Motor neuron (in vitro differentiated cells): ENCODE measurements at places on chromosomes 7 and 10. TPM values are rescaled to one million over a fixed set of nuclear protein-coding genes. Genes with fewer than 3 reads are reported as not detected.
A peak's percentile ranks its signal among the peaks of the same experiment; 100 is the strongest.

The EPHB4 gene
- total RNA-seq = 3.6 and 4.8 TPM in 2 replicates

The MYH16 gene
- 0.58 TPM in 1 of 2 replicates, not detected in the other for total RNA-seq

The SVIL gene
- 13.5 and 16.8 TPM in 2 replicates for total RNA-seq

The PDK4 gene
- 6.1 and 23.2 TPM in 2 replicates for total RNA-seq

The LIPJ gene
- total RNA-seq = 0.16 TPM in 1 of 2 replicates, not detected in the other

The RBM17 gene
- 117 and 128 TPM in 2 replicates for total RNA-seq

The SCRN1 gene
- 19.5 and 21.4 TPM in 2 replicates for total RNA-seq

The SLC18A3 gene
- 12.1 and 12.4 TPM in 2 replicates for total RNA-seq

The ASZ1 gene
- 0.15 TPM in 1 of 2 replicates, not detected in the other for total RNA-seq

The TMEM26 gene
- total RNA-seq = 0.04 and 0.09 TPM in 2 replicates

The CYP3A4 gene
- total RNA-seq = 0.30 TPM in 1 of 2 replicates, not detected in the other

The DYDC2 gene
- total RNA-seq = 0.62 and 2.2 TPM in 2 replicates

The FAM241B gene
- total RNA-seq = 37.4 and 38.9 TPM in 2 replicates

- no peak for ATAC-seq
Observed at GRCh38 chr7:121071662-121072061, 83.2 kb downstream of the CPED1 start.

DNA sequence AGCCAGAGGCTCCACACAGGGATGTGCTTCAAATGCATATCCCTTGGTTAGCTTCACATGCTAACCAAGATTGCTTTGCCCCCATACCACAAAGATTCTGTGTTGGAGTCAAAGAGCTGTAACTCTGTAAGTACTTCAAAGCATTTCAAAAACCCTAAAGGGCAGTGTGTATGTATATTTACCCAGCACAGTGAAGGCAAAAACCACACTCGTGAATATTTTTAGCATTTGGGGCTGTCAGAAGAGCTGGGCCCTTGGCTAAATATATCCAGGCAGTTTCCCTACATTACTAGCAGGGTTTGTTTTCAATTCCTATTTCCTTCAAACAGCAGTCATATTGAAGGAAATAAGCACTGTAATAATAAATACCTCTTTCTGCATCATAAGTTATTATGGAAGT lies 84.2 kb upstream of the STEAP1B start:
- peak; percentile 57 for ATAC-seq

DNA sequence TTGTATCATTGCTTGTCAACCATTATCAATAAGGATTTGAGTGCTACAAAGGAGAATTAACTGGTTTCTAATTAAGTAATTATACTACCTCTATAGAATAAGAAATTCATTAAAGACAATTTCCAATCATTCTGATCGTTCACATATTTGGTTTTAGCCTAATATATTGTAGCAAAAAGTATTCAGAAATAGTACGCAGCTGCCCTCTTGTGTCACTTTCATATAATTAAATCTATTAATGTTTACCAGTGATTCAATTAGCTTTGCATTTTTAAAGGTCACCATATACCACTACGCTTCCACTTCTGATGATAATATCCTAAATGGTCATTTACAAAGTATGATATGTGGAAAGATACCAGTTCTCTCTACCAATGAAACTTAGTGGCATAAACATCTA lies 128.3 kb downstream of the NEBL start:
- no peak for ATAC-seq

DNA sequence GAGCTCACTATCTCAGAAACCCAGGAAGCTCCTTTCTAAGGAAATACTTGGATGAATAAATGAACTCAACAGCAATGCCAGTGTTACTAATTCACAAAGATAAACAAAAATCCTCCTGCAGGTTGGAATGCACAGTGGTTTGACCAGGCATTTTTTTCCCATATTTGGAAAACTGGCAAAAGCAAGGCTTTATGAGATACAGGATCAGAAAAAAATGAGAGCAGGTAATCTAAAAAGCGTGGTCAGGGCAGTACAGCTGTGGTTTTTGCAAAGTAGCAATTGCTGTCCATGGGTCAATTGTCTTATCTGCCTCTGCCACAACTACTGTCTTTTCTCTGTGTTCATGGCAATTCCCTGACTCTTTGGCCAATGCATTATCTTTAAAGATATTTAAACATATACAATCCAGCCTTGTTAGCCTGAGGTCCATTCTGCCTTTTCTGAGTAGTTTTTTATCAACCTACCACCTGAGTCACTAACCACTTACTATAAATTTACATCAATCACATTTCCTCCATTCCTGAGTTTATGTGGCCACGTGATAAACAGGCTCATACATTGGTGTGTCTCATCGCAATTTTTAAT lies 564.5 kb upstream of the IGFBP3 start:
- no peak for ATAC-seq

- ATAC-seq = peak; percentile 97
Observed at GRCh38 chr7:32905175-32905662, 13.7 kb upstream of the KBTBD2 start.

DNA sequence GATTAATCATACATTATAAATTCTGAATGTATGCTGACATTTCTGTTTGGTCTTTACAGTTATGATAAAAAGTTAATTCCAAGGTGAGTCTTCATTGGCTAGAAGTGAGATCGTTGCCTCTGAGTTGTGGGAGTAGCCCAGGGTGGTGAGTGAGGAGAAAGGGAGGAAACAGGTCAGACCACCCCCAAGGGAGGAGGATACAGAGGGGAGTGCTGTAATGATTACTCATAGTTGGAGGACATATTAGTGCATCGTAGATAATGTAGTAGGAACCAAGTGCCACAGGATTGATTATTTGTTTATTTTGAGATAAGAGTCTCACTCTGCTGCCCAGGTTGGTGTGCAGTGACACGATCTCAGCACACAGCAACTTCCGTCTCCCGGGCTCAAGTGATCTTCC lies 672.2 kb downstream of the INHBA start:
- ATAC-seq = no peak

- ATAC-seq = no peak
Observed at GRCh38 chr10:75066271-75066670, 45.2 kb upstream of the SAMD8 start.

GRCh38 chr10:110170142-110170971 lies 37.0 kb upstream of the MXI1 start:
- ATAC-seq = peak; percentile 79

GRCh38 chr7:100428199-100428966 lies at the start of gene ZCWPW1:
ZCWPW1 (minus strand) TSS chr7:100428703; CDS start chr7:100420649, 8,054 bp downstream.
- ATAC-seq = peak; percentile 66

DNA sequence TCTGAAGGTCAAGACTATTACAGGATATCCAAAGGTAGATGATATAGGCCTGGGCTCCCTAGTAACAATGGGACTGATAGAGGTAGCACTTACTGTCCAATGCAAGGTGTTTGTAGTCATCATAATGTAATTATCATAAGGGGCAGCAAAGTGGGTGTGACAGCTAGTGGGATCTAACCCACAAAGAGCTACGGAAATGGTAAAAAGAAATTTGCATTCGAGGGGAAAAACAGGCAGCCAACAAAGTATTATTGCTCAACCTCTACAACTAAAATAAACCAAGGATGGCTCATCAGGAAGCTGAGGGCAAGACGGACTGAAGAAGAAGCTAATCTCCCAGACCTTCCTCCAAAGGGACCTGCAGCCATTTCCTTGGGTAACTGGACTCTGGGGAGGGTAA lies 211.0 kb downstream of the WDR11 start:
- no peak for ATAC-seq

DNA sequence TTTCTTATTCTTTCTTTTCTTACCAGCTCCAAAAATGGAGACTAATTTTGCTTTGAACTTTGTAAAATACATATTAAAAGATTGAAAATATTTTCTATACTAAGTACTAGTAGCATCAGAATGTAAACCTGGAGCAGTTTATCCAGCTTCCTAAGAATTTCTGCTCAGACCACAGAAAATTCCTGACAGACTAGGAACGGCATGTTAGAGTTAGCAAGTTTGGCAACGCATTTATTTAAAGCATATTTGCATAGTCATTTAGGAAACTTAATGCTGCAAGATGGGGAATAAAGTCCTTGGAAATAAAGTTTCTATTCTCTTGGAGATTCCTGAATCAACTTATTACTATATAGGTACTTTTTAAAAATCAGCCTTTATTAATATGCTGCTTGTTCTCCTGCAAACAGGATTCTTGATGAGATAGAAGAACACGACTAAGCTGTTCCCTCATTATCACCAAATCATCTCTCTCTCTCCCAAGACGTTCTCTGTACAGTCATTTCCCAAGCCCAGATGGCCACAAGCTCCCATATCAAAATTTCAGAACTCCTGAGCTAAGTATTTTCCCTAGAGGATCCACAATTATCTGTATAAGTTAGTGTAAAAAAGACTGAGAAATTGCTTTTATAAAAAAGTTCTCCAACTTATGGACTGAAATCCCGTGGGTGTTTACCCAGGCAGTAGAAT lies 305.8 kb upstream of the NEBL start:
- ATAC-seq = no peak

- ATAC-seq = no peak
Observed at GRCh38 chr10:124734311-124735166, 9.6 kb downstream of the FAM53B start.

DNA sequence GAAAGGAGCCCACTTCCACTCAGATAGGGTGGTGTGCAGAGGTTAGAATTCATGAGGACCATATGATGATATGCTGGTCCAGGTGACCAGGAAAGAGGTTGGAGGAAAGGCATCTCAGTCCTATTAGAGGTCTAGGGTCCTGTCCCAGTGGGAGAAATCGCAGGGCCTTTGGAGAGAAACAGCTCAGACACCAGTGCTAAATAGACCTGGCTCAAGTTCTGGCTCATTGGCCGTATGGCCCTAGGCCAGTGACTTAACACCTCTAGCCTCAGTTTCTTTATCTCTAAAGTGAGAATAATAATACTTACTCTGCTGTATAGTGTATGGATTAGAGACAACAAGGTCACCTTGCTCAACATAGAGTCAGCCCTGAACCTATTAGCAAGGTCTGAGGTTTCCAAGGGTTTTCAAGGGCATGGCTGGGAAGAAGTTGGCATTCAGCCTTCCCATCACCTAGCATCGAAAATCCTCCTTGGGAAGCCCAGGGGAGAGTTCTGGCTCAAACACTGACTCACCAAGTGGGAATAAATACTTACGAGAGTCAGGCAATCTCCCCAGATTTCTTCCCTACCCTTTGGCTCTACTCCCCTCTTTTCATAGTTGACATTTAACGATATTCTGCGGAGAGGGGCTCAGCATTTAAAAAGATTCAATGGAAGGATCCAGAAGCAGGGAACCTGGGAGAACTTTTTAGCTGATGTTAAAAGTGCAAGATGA lies 473.1 kb upstream of the PODXL start:
- ATAC-seq = no peak

GRCh38 chr7:102883098-102883860 lies 29.5 kb upstream of the LRRC17 start:
- peak; percentile 46 for ATAC-seq

DNA sequence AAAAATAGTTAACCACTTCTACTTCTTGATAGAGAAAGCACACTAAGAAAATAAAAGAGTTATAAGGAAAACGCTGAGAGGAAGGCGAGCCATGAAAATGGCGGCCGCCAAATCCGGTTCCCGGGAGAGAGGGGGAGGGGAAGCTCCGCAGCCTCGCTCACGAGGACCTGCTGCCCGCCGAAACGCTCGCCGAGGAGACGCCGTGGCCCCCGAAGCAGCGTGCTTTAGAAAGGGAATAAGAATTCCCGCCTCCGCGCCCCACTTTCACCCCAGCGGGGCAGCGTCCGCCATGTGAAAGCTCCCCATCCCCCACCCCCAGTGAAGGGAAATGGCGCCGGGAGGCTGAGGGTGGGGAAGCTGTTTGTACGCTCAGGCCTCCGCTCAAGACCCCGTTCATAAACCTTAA lies 505 bp downstream of the HNRNPA2B1 start:
- ATAC-seq = peak; percentile 7

- ATAC-seq = no peak
Observed at GRCh38 chr7:158281441-158281840, 306.2 kb downstream of the PTPRN2 start.

- ATAC-seq = peak; percentile 80
Observed at GRCh38 chr10:4725917-4726606, 99.9 kb upstream of the AKR1E2 start.

DNA sequence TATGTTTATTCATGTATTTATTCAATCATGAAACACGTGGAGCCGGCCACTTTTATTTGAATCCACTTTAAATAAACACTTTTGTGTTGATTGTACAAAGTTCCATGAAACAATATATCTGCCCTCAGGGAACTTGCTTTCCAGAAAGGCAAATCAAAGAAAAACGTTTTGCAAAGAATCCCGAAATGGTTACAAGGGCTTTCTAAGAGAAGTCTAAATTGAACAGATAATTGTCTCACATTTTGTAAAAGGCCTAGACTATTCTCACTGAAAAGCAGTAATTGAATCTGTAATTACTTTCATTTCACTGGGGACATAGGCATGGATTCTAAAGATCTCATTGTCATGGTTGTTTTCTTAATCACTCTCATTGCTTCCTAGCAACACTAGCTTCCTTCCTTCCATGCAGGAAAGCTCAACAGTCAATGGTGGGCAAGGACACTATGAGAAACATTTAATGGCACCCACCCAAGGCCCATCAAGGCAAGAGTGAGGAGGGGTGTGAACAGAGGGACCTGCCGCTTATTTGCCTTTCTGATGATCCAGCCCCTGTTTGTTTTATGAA lies 622.4 kb upstream of the C7orf33 start:
- no peak for ATAC-seq

DNA sequence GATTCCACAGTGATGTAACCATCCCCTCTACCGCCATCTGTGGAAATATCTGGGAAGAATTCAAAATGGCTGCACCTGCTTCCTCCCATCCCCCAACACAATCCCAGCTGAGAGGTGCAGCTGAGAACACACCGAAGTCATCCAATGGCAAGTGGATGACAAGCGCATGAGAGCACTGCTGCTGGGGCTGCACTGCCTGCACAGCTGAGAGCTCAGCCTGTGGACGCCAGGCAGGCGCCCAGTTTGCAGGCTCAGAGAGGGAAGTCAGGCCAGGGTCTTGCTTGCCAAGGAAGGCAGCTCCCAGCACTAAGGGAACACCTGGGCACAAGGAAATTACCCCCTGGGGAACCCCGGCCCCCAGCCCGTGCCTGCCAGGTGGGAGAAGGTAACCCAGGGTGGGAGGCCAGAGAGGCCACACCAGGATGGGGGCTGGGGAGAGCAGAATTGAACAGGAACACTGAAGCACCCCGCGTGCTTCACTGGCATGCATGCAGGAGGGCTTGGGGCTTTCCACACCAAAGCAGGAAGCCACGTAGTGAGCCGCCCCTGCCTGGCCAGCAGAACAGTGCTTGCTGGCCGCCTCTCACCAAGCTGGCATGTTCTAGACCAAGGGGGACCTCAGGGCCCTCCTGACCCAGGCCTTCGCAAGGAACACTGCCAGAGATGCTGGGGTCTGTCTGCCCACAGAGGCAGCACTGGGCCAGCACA lies 46.2 kb downstream of the FAM53B start:
- peak; percentile 79 for ATAC-seq

DNA sequence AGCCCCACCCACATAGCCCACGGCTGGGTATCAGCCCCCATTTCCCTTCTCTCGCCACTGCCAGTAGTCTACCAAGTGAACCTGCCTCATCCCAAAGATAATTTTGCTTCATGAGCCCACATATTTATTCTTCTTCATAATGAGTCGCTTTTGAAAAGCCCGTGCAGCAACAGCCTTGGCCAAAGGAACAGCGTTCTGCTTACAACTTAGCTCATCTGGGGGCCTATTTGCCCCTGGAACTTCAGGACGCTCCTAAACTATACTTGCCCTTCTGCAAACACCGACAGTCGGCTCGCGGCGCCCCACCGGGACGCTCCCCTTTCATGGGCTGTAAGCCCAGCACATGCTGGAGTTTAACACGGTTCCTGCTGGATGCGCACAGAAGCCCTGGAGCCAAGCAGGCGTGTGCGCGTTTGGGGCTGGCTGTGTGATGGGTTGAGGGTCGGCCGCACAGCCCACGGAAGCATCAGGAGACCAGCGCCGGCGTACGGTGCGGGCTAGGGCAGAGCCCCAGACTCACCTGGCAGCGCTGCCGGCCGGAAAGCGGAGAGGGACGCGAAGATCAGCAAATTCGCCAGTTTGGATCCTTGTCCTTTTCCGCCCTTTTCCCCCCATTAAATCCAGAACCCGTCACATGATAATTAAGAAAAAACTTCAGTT lies 370 bp downstream of the TMEM60 start:
- peak; percentile 11 for ATAC-seq
